Globus pallidus (tissue), 1 donor: ENCODE measurements at places on chromosomes 6 and 20.

GRCh38 chr20:44137266-44137801 lies 49.7 kb downstream of the JPH2 start:
- DNase-seq = no peak

- DNase-seq = no peak
Measured at GRCh38 chr20:17943343-17943742, 25.3 kb downstream of the SNX5 start.

- peak; percentile 77 for DNase-seq
Measured at GRCh38 chr6:46090115-46091079, 39.4 kb upstream of the ENPP4 start.

- DNase-seq = no peak
Measured at GRCh38 chr20:24694727-24695528, 225.5 kb downstream of the SYNDIG1 start.

DNA sequence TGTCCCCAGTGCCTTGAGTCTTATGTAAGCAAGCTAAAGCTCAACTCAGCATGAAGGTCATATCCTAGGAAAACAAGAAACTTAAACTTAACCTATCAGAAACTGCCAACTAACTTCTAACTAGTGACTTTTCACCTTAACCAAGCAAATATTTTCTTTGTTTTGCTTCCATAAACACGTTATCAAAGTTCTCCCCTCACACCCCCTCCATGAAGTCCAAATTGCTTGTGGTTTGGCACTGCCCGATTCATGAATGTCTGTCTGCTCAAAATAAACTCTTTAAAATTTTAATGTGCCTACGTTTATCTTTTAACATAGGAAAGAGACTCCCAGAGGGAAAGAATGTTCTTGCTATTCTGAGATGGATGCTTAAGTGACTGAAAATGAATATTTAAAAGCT lies 34.9 kb downstream of the GSTA2 start:
- no peak for DNase-seq

DNA sequence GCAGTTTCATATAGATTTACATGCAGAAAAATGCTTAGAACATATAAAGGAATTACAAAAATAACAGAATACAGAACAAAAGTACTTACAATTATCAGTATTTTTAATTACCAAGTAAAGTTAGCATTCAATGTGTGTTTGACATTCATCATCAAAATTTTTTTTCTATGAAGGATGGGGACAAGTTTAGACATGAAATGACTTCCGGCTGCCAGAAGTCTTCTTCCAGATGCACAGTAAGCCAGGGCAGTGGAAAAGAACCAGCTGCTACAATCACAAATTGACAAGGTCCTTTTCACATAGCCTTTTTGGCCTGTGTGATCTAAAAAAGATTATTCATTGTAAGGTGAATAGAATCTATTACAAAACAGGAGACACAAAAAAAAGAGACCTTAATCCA lies 73.8 kb downstream of the HUS1B start:
- DNase-seq = no peak

- no peak for DNase-seq
Measured at GRCh38 chr6:138795809-138796603, at the start of gene ECT2L. TSS of gene ECT2L (plus strand) at chr6:138796087. CDS start at chr6:138813275, 17,188 bp downstream.

GRCh38 chr6:39634646-39635341 lies 90.4 kb downstream of the KIF6 start:
- no peak for DNase-seq
